ENCODE measurements at places on chromosomes 16 and 17.

DNA sequence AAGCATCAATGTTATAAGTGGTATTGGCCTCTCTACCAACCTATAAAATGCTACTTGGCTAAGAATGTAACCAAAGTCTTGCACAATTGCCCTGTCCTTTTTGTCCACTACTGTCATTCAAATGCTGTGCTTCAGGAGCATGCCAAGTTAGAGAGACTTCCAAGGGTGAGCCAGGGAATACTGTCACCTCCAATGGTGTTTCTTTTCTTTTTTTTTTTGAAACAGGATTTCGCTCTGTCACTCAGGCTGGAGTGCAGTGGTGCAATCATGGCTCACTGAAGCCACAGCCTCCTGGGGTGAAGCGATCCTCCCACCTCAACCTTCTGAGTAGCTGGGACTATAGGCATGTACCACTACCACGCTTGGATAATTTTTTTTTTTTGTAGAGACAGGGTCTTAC lies 43.7 kb upstream of the ERN1 start:
- no peak for DNase-seq

GRCh38 chr17:76696763-76697701 lies 13.7 kb downstream of the MXRA7 start:
- DNase-seq = peak; percentile 54

GRCh38 chr17:74649909-74650308 lies 26.4 kb upstream of the CD300E start:
- no peak for DNase-seq

GRCh38 chr17:42270170-42270535 lies 6.0 kb downstream of the STAT5B start:
- no peak for DNase-seq

- no peak for DNase-seq
These were observed 601.4 kb upstream of the SALL1 start for GRCh38 chr16:51752438-51752995.

GRCh38 chr16:1779234-1779701 lies 3.1 kb downstream of the SPSB3 start:
- DNase-seq = no peak

DNA sequence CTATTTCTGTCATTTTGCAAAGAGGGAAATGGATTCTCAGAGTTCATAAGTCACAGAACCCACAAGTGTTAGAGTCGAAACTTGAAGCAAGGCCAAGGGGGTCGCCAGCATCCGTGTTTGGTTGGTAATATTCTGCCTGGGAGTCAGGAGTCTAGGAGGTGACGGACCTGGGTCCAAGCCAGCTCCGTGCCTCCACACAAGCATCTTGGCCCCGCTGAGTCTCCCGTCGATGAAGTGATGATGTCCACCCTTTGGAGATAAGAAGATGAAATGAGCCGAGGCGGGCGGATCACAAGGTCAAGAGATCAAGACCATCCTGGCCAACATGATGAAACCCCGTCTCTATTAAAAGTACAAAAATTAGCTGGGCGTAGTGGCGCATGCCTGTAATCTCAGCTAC lies 53.2 kb upstream of the TNRC6C start:
- DNase-seq = no peak
